Thymus (tissue), 14 donors: ENCODE measurements at places on chromosomes 1 and 21. TPM values are rescaled to one million over a fixed set of nuclear protein-coding genes. Genes with fewer than 3 reads are reported as not detected.

- no peak overlapping the region for H3K4me3 ChIP-seq
- DNase-seq, result no peak
- H3K27ac ChIP-seq, result no peak overlapping the region
- H3K36me3 ChIP-seq, result no peaks in the 10 kb centered on the region
- H3K4me1 ChIP-seq, result peaks cover 6% of the 10 kb centered on the region
- H3K27me3 ChIP-seq, result no peaks in the 10 kb centered on the region
These were observed 22.1 kb upstream of the FAM20B start for GRCh38 chr1:179003512-179004066.

GRCh38 chr1:214117780-214118179 is 130.0 kb downstream of the PROX1 start:
- no peak for DNase-seq
- H3K36me3 ChIP-seq, result no peaks in the 10 kb centered on the region
- no peak overlapping the region for H3K27ac ChIP-seq
- no peaks in the 10 kb centered on the region for H3K4me1 ChIP-seq
- H3K4me3 ChIP-seq, result no peak overlapping the region

- H3K4me1 ChIP-seq, result no peaks in the 10 kb centered on the region
- H3K36me3 ChIP-seq, result peaks cover 3% of the 10 kb centered on the region
- DNase-seq, result no peak
- H3K27me3 ChIP-seq, result no peaks in the 10 kb centered on the region
- no peak overlapping the region for H3K4me3 ChIP-seq
These were observed 93.3 kb downstream of the SDCCAG8 start for GRCh38 chr1:243349128-243349527.

GRCh38 chr1:228798035-228798434 is 62.8 kb downstream of the RHOU start:
- DNase-seq, result no peak
- peaks cover 69% of the 10 kb centered on the region for H3K4me1 ChIP-seq
- H3K36me3 ChIP-seq, result no peaks in the 10 kb centered on the region

DNA sequence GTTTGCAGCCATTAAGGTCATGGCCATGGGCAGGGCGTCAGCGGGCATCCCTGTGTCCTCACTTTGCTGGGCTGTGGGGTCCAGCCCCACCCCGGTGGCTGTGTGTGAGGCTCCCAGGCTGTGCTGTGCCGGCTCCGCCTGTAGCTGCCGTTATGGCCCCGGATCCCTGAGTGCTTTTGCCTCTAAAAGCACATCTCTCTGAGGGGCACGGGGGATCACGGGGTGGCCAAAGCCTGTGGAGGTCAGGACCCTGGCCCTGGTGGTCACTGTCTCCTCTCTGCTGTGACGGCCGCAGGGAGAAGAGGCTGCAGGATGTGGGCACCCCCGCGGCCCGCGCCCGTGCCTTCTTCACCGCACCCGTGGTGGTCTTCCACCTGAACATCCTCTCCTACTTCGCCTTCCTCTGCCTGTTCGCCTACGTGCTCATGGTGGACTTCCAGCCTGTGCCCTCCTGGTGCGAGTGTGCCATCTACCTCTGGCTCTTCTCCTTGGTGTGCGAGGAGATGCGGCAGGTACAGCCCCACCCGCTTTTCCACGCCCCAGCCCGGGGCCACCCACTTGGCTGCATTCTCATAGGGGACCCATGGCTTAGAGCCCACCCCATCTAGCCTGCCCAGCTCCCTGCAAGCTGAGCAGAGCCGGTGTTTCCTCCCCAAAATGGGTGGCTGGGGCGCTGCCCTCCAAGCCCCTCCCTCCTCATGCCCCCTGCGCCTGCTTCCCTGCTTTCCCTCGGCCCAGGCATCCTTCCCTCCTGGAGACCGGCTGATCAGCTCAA is 48.2 kb downstream of the TRPM2 start:
- no peaks in the 10 kb centered on the region for H3K36me3 ChIP-seq
- no peak overlapping the region for H3K27ac ChIP-seq
- DNase-seq, result no peak
- H3K4me3 ChIP-seq, result no peak overlapping the region

DNA sequence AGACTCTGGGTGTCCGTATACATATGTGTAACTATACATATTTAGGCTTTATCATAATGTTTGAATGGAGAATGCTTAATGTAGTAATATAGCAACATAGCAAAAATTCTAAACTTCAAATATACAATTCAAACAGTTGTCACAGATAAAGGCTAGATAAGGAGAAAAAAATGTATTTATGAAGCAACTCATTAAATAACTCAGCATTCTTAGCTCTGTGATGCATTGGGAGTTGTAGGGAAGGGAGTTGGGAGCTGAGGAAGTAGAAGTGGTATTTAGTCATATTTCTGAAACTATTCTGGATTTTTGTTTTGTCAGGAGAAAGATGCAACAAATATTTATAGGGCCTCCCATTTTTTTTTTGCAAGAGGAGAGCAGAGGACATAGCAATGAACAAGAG is 197.8 kb downstream of the PBX1 start:
- no peaks in the 10 kb centered on the region for H3K36me3 ChIP-seq
- H3K4me1 ChIP-seq, result peaks cover 3% of the 10 kb centered on the region
- H3K4me3 ChIP-seq, result no peak overlapping the region

DNA sequence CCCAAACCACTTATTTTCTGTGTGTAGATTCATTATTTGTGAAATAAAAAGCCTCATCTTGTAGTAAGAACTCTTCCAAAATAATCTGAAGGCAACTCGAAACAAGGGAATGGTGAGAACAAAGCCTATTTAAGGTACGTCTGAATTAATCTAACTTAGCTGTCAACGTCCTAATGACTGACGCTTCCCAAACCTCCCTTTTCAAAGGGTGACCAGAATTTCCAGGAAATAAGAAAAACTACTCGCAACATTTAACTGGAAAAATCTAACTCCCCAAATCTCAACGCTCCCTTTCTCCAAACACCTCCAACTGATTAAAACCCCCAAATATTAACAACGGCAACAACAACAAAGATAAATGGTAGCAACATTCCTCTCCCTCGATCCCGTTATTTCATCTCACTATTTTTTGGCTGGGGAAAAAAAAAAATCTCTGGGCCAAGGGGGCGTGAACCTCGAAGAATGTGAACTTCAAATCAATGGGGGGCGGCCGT is 693 bp downstream of the SRSF10 start:
- H3K36me3 ChIP-seq, result peaks cover 31% of the 10 kb centered on the region
- no peak for DNase-seq
- H3K4me1 ChIP-seq, result peaks cover 32% of the 10 kb centered on the region
- H3K27me3 ChIP-seq, result no peaks in the 10 kb centered on the region
- peak overlapping the region; percentile 91 for H3K4me3 ChIP-seq

The OR10K2 gene
- 0.05 TPM for total RNA-seq

DNA sequence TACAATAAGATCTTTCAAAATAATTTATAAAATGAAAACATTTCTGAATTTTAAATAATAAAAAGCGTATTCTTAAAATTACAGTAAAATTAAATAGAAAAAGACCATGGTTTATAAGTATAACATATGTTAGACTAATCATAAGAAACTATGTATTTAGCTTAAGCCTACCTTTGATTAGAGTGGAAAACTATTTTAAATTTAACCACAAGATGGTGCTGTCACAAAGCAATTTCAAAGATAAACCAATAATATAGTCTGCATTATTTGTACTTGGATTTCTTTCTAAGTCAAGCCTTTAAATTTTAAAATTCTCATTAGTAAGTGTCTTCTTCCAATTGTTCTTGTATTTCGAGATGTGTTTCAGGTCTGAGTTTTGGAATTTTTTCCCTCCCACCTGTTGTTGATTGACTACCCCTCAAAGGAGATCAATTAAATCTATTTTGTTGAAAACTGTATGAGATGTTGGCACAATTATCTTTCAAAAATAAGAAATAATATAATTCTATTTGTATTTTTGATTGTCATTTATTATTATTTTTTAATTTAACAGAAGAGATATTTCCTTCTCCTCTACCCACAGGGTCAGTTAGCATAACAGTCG is 459.8 kb downstream of the KCNT2 start:
- H3K36me3 ChIP-seq, result no peaks in the 10 kb centered on the region
- no peaks in the 10 kb centered on the region for H3K4me1 ChIP-seq
- DNase-seq, result peak; percentile 29
- no peaks in the 10 kb centered on the region for H3K27me3 ChIP-seq
- no peak overlapping the region for H3K27ac ChIP-seq

The SYF2 gene
- 86.6 TPM for total RNA-seq

GRCh38 chr1:183277821-183278738 is 92.0 kb downstream of the LAMC2 start:
- no peak overlapping the region for H3K27ac ChIP-seq
- H3K4me3 ChIP-seq, result no peak overlapping the region
- no peaks in the 10 kb centered on the region for H3K36me3 ChIP-seq
- H3K4me1 ChIP-seq, result no peaks in the 10 kb centered on the region
- DNase-seq, result no peak

DNA sequence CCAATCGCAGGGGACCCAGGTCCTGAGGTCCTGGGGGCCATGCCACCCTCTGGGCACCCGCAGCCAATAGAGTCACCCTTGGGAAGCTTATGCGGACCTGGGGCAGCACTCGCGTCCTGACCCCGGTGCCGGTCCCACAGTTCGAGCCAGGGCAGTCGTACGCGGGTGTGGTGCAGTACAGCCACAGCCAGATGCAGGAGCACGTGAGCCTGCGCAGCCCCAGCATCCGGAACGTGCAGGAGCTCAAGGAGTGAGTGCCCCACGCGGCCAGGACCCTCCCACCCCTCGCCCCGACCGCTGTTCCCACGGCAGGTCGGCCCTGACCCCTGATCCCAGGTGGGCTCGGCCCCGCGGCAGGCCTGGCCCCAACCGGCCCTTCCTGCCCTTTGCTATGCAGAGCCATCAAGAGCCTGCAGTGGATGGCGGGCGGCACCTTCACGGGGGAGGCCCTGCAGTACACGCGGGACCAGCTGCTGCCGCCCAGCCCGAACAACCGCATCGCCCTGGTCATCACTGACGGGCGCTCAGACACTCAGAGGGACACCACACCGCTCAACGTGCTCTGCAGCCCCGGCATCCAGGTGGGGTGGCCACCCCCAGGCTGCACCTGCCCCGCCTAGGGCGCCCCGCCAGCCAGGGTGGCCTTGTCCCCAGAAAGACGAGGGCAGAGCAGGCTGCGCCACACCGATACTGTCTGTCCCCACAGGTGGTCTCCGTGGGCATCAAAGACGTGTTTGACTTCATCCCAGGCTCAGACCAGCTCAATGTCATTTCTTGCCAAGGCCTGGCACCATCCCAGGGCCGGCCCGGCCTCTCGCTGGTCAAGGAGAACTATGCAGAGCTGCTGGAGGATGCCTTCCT is 20.5 kb downstream of the COL6A1 start:
- H3K27ac ChIP-seq, result no peak overlapping the region
- no peak overlapping the region for H3K4me3 ChIP-seq
- no peak for DNase-seq
- H3K36me3 ChIP-seq, result peaks cover 3% of the 10 kb centered on the region
- no peaks in the 10 kb centered on the region for H3K27me3 ChIP-seq

- H3K27ac ChIP-seq, result no peak overlapping the region
- H3K27me3 ChIP-seq, result no peaks in the 10 kb centered on the region
- no peak for DNase-seq
- no peaks in the 10 kb centered on the region for H3K36me3 ChIP-seq
- no peaks in the 10 kb centered on the region for H3K4me1 ChIP-seq
These were observed 691.3 kb upstream of the CXADR start for GRCh38 chr21:16821588-16821987.

GRCh38 chr1:181126289-181126688 is 37.8 kb downstream of the IER5 start:
- no peak overlapping the region for H3K27ac ChIP-seq
- DNase-seq, result no peak
- no peaks in the 10 kb centered on the region for H3K27me3 ChIP-seq
- H3K4me1 ChIP-seq, result peaks cover 37% of the 10 kb centered on the region
- H3K36me3 ChIP-seq, result no peaks in the 10 kb centered on the region
- H3K4me3 ChIP-seq, result no peak overlapping the region

The ORC1 gene
- 15.0 TPM for total RNA-seq

The CYP4Z1 gene
- 0.42 TPM for total RNA-seq

GRCh38 chr1:157119008-157119407 is 19.2 kb downstream of the ETV3 start:
- H3K4me1 ChIP-seq, result peaks cover 11% of the 10 kb centered on the region
- no peak for DNase-seq
- peaks cover 4% of the 10 kb centered on the region for H3K27me3 ChIP-seq
- H3K27ac ChIP-seq, result no peak overlapping the region
- H3K4me3 ChIP-seq, result no peak overlapping the region
- no peaks in the 10 kb centered on the region for H3K36me3 ChIP-seq

- no peaks in the 10 kb centered on the region for H3K4me1 ChIP-seq
- H3K27me3 ChIP-seq, result no peaks in the 10 kb centered on the region
- H3K27ac ChIP-seq, result no peak overlapping the region
- no peak overlapping the region for H3K4me3 ChIP-seq
- no peaks in the 10 kb centered on the region for H3K36me3 ChIP-seq
These were observed 667.1 kb upstream of the PKN2 start for GRCh38 chr1:88016947-88017346.

GRCh38 chr1:54153535-54154439 is 987 bp upstream of the CDCP2 start:
- H3K4me1 ChIP-seq, result no peaks in the 10 kb centered on the region
- no peak overlapping the region for H3K27ac ChIP-seq
- no peak for DNase-seq
- no peaks in the 10 kb centered on the region for H3K27me3 ChIP-seq
- H3K36me3 ChIP-seq, result no peaks in the 10 kb centered on the region

DNA sequence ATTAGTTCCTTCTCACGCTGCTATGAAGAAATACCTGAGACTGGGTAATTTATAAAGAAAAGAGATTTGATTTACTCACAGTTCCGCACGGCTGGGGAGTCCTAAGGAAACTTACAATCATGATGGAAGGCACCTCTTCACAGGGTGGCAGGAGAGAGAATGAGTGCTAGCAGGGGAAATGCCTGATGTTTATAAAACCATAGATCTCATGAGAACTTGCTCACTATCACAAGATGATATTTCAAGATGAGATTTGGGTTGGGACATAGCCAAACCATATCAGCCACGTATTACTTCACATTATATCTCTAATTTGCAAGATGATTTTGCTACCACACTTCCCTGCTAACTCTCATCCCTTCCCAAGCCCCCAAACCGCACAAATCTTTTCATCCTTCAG is 9.1 kb downstream of the MNDA start:
- DNase-seq, result no peak
- H3K4me3 ChIP-seq, result no peak overlapping the region
- no peaks in the 10 kb centered on the region for H3K27me3 ChIP-seq
- no peaks in the 10 kb centered on the region for H3K36me3 ChIP-seq
- no peaks in the 10 kb centered on the region for H3K4me1 ChIP-seq
- no peak overlapping the region for H3K27ac ChIP-seq

- no peaks in the 10 kb centered on the region for H3K4me1 ChIP-seq
- H3K4me3 ChIP-seq, result no peak overlapping the region
- no peaks in the 10 kb centered on the region for H3K27me3 ChIP-seq
- peaks cover 42% of the 10 kb centered on the region for H3K36me3 ChIP-seq
- H3K27ac ChIP-seq, result no peak overlapping the region
These were observed 6.7 kb downstream of the GON4L start for GRCh38 chr1:155850345-155850744.

The TRAF3IP3 gene
- 241 TPM for total RNA-seq

DNA sequence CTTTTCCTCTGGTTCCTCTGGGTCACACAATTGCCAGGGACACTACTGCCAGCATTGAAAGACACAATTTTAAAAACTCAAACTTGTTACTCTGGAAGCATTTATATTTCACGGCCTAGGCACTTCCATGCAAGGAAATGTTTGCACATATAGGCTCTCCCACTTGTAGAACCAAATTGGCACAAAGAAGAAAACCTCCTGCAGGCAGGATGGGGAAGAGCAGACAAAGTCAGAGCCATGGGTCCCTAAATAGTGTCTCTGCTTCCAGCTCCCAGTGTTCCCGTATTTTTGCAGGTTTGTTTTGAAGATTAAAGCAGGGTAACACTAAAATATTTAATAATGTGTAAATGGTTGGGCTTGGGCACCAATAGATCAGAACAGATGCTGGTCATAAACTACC is 19.0 kb upstream of the ADGRL2 start:
- H3K27me3 ChIP-seq, result no peaks in the 10 kb centered on the region
- no peaks in the 10 kb centered on the region for H3K4me1 ChIP-seq
- no peak overlapping the region for H3K27ac ChIP-seq
- no peak overlapping the region for H3K4me3 ChIP-seq
- no peak for DNase-seq
